ENCODE measurements at places on chromosomes 3 and 15. TPM values are rescaled to one million over a fixed set of nuclear protein-coding genes. Genes with fewer than 3 reads are reported as not detected.

- no peak for DNase-seq
These were observed 19.9 kb downstream of the RBPMS2 start for GRCh38 chr15:64755427-64755940.

GRCh38 chr15:41655716-41656115 lies 4.5 kb upstream of the MGA start:
- DNase-seq = no peak

GRCh38 chr15:94631608-94632007 lies 400.2 kb downstream of the MCTP2 start:
- no peak for DNase-seq

DNA sequence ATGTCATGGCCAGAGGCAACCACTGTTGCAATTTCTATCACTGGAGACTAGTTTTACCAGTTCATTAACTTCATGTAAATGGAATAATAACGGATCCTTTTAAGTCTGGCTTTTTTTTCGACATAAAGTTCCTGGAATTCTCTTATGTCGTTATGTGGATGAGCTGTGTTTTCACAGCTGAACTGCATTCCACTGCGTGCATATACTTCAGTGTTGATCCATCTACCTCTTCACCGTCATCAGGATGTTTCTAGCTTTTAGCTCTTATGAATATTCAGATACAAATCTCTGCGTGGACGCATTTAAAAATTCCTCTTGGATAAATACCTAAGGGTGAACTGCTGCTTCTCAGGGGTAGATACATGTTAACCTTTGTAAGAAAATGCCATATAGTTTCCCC lies 15.6 kb upstream of the CYFIP1 start:
- DNase-seq = no peak

GRCh38 chr3:52645549-52645948 lies 40.2 kb downstream of the PBRM1 start:
- no peak for DNase-seq

DNA sequence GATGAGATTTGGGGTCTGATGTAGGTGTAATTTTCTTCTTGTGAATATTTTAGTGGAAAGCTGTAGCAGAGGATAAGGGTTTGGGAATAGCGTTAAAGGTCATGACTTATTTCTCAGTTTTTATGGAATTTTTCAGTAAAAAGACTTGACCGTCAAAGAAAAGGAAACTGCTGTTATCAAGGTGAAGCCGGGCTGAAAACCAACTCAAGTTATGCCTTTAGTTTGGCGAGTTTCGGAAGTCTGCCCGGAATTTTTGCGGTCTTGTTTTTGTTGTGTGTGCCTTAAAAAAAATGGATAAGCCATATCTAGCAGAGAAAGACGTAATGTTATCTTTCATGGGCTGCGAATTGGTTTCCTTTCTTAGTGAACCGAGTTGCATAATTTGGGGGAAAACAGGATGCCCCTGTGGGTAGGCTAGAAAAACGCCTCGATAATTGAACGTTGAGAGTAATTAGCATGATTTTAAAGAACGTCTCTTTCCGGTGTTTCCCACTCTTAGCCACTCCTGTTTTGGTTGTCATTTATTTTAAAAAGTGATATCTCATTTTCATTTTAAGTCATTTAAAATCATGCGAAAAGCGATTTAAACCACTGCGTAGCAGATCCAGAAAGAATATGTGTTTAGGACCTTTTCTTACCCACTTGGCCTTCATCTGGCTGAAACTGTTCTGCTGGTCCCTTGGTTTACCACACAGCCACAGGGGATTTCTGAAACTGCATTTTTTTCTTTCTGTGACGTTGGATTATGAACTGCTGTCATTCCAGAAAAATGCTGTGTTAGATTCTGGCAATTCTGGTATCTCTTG lies 1.1 kb downstream of the NFKBIZ start:
- no peak for DNase-seq

GRCh38 chr3:192566706-192567290 lies 160.5 kb downstream of the FGF12 start:
- peak; percentile 78 for DNase-seq

DNA sequence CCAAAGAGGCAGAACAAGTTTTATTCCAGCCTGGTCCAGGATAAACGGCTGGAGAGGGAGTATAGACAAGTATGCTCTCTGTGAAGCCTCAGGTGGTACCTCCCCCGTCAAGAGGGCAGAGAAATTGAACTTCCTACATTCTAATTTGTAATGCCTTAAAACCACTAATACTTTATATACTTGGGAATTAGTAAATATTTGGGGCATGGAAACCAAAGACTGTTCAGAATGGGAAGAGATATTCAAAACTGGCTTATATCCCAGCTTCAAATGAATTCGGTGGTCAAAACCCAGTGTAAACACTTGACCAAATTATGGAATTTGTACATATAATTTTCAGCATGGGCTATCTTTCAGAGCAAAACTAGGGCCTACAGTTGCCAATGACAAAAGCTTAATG lies 122.6 kb downstream of the FBN1 start:
- DNase-seq = no peak

DNA sequence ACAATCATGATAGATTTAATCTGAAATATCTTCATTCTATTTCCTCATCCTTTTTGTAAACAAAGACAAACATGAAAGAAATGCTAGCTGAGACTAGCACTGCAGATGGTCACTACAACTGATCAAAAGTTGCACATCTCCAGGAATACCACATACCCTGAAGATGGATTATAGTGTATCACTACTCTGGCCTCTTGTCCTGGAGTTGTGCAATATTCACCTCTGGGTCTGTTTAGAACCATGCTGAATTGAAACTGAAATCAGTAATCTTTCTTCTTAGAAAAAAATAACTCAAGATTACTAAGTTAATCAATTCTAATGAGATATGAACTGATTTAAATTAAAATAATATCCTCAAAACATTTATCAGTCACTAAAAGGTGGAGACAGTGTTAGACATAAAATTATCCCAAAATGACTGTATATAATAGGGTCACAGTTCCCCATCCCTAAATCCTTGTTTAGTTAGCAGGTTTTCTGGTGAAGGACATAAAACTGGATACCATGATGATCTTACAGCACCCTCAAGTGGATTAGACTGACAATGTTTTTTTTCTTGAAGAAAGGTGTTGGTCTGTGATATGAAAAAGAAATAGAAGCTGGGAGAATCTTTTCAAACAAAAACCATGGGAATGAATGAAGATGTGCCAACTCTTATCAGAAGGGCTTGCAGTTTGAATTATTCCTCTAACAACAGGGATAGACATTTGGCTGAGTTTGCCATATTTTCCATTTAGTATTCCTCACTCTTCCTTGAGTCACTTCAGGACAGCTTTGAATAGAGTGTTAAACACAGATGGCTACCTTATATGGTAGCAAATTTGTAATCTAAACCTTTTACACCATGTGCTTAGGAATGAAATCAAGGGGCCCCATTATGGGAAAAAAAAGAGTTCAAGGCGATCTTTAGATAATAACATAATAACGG lies 7.1 kb upstream of the TTC14 start:
- DNase-seq = no peak

- DNase-seq = no peak
These were observed 450.6 kb upstream of the ARHGEF26 start for GRCh38 chr3:153670577-153670976.

PARP15 gene
- not detected for total RNA-seq

FSIP1 gene
- total RNA-seq = 14.7 TPM

TUSC7 gene
- total RNA-seq = not detected

Measured in occipital lobe (tissue), 3 donors.